ENCODE measurements at places on chromosomes 11 and 22.

DNA sequence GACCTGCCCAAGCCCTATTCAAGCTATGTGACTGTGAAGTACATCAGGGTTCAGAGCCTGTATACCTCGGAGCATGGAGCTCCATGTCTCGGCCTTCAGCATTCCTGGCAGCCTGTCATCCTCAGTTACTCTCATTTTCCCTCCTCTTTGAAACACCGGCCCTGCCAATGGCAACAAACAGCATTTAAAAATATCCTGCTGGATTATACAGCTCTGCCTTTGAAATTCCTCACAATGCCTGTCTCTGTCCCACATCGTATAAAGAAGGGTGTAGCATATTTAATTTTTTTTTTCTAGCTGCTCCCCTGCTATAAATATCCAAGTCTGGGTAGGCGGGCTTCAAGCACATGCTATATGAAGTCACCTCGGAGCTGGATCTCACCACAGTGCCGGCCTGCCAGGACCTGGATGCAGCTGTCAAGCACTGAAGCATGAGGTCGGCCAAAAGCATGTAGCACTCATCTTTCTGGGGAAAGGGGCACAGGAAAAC is 11.8 kb downstream of the ABTB2 start:
- DNase-seq, result no peak

DNA sequence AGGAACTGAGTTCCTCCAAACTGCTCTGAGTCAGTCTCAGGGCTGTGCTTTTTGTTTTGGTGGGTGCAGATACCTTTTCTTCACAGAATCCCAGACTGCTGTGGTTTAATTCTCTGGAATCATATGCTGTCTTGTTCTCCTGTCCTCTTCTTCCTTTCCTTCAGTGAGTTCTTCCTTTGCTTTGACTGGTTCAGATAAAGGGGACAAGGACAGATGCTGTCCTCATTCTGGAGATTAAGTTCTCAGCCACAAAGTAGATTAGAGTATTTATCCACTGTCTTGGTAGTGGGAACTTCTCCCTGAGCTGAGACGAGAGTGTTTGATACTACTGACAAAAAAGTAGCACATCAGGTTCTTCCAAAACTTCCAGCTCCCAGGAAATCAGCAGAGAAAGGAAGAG is 13.3 kb downstream of the ZDHHC5 start:
- DNase-seq, result no peak

DNA sequence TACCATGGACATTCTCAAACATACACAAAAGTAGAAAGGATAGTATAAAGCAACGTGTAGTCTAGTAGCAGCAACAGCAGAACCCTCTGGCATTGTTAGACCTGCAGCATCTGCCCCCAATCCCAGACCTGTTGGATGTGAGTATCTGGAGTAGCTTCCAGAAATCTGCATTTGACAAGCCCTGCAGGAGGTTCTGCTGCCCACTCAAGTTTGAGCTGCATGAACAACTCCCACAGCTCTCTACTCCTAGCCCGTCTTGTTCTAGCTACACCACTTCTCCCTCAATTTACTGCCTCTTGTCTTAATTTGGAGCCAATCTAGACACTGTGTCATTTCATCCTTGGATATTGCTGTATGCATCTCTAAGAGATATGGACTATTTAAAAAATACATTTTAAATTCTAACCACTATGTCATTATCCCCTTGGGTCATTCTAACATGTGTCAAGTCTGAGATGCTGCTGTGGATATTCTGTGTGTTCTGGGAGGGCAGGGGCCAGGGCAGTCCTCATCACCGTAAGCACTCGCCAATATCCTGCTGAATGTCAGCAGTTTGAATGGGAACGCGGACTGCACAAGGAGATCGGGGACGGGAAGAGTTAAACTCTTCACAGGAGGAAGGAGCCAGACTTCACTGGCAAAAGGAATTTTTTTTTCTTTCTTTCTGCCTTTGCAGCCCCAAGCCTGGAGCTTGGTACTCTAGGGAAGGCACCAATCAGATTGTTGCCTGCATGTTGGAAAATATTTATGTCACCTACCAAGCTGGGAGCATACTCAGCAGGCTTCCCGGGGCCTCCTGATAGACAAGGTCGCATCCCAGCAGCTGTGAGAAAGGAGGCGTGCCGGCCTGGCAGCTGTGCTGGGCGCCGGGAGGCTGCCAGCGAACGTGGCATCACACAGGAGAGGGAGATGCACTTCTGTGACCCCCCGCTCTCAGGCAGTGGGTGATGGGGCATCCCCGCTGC is 429.0 kb downstream of the MIAT start:
- DNase-seq, result no peak

GRCh38 chr11:8097062-8097461 is 16.1 kb downstream of the TUB start:
- DNase-seq, result peak; percentile 61

DNA sequence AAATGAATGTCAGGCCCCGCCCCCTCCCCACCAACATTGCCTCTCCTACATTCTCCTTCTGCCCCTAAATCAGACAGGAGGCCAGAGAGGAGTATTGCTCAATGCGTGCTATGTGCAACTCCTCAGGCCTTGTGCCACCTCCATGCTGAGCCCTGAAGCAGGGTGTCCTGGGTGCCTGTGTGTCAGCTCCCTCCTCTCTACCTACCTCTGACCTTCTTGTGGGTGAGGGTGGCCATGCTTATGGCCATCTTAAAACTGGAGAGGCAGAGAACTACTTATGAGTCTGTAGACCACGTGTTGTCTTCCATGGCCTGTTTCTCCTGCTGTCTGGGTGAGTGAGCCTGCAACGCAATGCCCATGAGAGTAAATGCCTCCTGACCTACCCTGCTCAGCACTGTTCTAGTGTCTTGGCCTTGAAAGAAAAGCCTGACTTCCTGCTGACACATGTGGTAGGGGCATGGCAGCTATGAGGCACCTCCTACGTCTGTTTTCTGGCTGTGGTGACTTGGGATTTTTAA is 10.5 kb downstream of the MCAM start:
- DNase-seq, result no peak

- no peak for DNase-seq
Observed at GRCh38 chr11:7543302-7543701, 29.5 kb downstream of the PPFIBP2 start.

GRCh38 chr11:9459667-9460321 is 1.0 kb upstream of the ZNF143 start:
- DNase-seq, result no peak

GRCh38 chr11:125579811-125580210 is 10.5 kb downstream of the EI24 start:
- DNase-seq, result no peak

DNA sequence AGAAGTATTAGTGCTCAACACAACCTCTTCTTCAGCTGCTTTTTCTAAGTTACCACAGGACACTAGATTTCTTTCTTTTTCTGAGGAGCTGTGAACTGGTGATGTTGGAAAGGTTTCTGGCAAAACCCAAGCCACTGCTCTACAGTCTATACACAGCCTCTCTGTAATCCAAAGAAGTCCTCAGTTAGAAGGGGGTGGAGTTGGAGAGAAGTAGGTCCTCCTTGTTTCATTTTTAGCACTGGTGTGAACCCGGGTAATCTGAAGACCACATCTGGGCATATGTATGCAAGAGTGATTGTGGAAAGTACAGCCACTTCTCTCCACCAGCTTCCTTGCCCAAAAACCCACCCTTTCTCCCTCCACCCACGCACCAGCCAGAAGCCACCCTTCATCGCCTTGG is 1168.1 kb downstream of the LRRC4C start:
- DNase-seq, result no peak

DNA sequence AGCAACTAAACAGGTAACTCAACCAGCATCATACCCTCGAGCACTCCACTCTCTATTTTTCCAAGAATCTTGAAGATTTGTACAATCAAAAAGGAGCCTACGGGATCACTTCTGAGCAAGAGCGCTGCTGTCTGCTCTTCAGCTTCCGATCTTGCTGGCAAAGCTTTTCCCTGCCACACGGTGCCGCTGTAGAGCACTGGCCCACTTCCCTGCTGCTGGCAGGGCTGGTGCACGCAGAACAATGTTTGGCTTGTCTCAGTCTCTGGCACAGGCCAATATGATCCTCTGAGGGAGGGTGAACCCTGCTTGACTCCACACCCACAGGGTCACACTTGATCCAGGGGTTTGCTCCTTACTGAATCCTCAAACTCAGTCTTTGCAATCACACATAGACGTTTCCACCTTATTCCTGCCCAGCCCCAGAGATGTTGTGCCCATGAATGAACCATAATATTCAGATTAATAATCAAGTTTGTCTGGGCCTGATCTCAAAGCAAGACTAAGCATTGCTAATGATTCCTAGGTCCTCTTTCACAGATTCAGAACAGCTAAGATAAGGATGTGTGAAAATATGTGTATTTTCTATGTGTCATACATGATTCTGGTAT is 536.6 kb downstream of the SOX6 start:
- DNase-seq, result no peak

GRCh38 chr22:22721681-22722354 is 77.4 kb downstream of the GGTLC2 start:
- no peak for DNase-seq

GRCh38 chr11:120977266-120978137 is 46.4 kb upstream of the TBCEL start:
- no peak for DNase-seq

- DNase-seq, result no peak
Observed at GRCh38 chr11:63768237-63769041, at the start of gene ZFTA. ZFTA (minus strand) TSS chr11:63768775; CDS start chr11:63768622, 153 bp downstream.

- no peak for DNase-seq
Observed at GRCh38 chr22:39238101-39238466, 6.7 kb downstream of the PDGFB start.

- no peak for DNase-seq
Observed at GRCh38 chr11:130179396-130180306, 20.1 kb downstream of the ST14 start.

DNA sequence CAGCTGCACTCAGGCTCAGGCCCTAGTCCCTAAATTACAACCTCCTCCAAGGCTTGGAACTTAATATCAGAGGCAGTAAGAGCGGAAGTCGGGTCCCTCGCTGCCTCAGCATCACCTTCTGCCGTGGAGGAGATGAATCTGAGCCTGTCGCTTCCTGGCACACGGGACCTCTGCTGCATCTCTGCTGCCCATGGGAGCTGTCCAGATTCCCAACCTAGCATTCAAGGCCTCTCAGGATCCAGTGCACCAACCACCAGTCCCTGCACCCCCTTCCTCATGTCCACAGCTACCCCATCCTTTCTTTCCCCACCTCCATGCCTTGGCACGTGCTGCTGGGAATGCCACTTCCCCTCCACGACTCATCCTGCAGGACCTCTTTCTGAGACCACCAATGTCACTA is 2.5 kb upstream of the PTGDR2 start:
- DNase-seq, result no peak

GRCh38 chr11:105104292-105104691 is 35.3 kb downstream of the CARD18 start:
- no peak for DNase-seq

DNA sequence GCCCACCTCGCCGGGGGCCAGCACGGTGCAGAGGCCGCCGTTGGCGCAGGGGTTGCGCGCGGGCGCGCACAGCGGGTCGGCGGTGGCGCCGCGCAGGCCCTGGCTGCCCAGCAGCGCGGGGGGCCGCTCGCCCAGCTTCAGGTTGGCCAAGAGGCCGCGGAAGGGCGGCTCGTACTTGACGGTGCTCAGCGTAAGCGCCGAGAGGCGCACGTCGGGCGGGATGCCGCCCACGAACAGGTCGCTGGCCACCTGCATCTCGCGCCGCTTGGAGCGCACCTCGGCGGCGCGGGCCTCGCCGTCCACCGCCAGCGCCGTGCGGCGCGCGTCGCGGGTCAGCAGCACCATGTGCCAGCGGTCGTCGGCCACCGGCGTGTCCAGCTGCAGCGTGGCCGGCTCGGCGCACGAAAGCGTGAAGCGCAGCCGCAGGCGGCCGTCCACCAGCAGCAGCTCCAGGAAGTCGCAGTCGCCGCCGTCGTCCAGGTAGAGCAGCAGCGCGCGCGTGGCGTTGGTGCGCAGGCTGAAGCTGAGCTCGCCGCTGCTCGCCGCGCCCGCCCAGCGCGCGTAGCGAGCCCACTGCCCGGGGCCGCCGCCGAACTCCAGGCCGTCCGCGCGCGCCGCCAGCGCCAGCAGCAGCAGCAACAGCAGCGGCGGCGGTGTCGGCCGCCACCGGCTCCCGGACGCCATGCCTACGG is 9.8 kb downstream of the NRXN2 start:
- no peak for DNase-seq

- DNase-seq, result no peak
Observed at GRCh38 chr22:25054943-25055511, 102.5 kb downstream of the KIAA1671 start.

- no peak for DNase-seq
Observed at GRCh38 chr11:79332017-79332416, 108.8 kb downstream of the TENM4 start.

DNA sequence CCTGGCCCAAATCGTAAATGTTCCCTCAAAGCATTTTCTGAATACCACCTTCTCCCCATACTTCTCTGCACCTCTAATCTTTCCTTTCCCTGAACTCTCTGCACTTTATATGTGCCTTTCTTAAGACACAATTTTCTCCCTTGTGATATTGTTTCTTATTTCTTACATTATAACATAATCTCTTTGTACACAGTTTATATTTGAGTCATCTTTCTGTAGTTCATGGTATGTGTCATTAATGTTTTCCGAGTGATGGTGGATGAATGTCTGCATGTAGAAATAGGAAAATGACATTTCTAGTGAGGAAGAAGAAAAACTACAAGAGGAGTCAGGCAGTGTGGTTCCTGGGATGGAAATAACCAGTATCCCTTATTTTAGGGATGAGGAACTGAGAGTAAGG is 5.5 kb downstream of the ACRV1 start:
- DNase-seq, result no peak

DNA sequence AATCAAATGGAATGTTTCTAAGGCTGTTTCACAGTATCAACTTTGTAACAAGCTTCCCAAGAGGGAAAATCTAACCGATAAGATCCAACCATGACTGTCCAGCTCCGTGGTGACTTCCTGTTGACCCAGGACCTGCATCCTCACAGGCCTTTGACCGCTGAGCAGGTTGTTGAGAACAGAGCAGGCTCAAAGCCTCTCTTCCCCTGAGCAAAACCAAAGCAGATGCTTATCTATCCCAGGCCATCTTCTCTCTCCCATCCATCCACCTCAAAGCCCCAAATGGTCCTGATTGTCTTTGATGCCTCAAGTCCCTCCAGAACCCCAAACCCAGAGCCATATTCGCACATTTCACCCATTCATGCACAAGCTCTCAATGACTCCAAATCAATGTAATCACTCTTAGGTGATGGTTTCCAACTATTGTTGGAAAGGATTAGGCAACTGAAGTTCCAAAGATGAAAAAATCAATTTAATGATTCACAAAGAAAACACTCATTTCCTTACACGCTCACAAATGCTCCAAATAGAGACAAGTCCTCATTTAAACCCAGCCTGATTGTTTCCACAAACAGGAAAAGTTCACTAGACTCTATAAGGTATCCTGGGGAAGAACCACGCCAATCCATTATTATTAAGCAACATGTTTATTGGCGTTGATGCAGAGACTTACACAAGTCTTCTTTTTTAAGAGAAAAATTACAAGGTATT is 48.7 kb downstream of the C11orf58 start:
- no peak for DNase-seq
